CD8-positive, alpha-beta memory T cell (primary cell): ENCODE measurements at places on chromosomes 4 and X. TPM values are rescaled to one million over a fixed set of nuclear protein-coding genes. Genes with fewer than 3 reads are reported as not detected.

- DNase-seq: no peak
Observed at GRCh38 chr4:26132858-26133257, 188.0 kb upstream of the RBPJ start.

DNA sequence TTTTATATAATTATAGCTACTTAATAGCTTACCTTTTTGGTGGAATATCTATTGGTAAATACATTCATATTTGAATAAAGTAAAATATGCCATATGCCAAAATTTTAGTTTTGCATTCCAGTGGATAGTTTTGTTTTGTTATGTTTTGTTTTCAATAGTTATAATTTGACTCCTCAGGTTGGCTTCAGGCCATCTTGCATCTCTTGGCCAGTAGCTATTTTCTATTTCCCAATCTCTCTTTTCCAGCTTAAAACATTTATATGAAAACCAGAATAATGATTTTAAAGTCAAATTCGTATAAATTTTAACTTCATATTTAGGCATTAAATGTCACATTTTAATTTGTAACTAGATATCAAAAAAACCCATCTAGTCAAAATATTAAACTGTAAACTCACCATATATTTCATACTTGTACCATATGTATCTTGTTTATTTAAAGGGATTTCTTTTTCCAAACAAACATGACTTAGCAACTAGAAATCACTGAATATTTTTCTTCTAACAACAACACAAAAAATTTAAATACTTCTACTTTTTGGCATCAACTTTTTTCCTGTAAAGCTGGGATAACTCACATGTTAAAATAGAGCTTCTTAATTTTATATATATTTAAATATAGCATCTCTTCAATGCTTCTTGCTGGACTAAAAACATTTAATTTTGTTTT, 1209.6 kb downstream of the PCDH7 start:
- no peak for DNase-seq

DNA sequence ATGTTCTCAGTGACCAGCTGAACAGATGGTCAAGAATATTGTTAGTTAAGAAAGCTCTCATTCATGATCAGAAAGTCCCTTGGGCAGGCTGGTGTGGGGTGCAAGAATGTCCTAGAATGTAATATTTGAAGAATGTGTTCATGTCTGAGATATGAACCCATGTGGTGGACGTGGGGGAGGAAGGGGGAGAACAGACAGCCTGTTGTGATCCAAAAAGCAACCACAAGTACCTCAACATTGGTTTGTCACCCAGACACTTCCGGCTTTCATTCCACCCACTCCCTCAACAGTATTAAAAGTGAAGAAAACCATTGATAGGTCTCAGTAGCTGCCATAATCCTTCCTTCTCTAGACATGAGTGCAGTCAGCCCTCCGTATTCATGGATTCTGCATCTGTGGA, 82.2 kb downstream of the MAML3 start:
- peak; percentile 79 for DNase-seq

The ATP8A1 gene
- 23.3 TPM for total RNA-seq

DNA sequence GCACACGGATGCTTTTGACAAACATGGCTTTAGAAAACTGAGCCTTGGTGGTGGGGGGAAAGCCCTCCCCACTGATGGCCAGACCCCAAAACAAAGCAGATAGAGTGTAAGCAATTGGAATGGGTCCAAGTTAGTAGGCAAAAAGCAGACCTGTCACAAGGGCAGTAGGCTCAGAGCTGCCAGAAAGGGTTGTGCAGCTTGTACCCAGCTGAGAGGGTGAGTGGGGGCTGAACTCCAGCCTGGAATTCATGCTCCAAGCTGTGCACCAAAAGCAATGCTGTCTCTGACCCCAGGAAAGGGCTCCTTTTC, 101.1 kb upstream of the TEX13D start:
- DNase-seq: no peak

DNA sequence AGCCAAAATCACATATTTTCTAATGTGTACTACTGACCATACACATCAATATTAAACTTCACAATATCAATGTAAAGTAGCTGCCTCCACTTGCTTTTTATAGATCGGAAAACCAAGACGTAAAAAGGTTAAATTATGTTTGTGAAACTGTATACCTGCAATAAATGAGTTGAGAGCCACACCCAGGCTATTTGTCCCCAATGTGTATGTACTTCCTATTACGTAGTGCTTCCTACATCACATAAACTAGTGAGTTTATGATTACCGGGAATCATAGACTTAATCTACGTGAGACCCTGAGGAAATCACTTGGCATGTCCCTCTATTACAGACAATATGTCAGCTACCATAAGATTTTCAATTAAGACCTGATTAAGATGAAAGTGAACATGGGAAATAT, 903.4 kb downstream of the RAB28 start:
- DNase-seq: no peak

DNA sequence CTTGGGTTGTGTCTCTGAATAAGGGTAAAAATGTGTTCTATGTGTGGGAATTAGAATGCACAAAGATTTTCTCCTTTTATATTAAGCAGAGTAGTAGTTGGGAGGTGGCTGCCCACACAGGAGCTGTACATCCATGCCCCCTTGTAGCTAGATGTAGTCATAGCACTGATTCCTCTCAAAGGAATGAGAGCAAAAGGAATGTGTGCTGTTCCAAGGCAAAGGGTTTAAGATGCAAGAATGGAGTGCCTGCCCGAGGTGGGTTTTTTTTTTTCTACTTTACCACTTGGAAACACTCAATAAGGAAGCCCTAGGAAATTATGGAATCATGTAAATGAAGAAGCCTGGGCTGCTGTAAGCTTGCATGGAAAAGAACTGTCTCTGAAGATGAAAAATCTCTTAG, 2183.2 kb upstream of the AGA start:
- no peak for DNase-seq

GRCh38 chrX:84475101-84475500, 27.2 kb downstream of the HDX start:
- no peak for DNase-seq

DNA sequence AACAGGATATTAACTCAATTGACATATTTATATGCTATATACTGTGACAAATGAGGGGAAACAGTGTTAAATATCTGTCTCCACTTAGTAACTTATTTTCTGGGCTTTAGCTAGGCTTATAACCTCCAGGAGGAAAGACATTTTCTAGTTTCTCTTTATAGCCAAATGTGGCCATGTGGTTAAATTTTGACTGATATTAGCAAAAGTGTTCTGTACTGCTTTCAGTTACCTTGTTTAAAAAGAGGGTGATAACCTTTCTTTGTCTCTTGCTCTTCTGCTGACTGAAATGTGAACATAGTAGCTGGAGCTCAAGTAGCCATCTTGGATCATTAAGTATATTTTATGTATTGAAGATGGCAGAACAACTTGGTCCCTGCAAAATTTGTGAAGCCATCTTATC, 253.7 kb downstream of the PDHA2 start:
- DNase-seq: no peak

The ADAM29 gene
- not detected for total RNA-seq

The TMEM156 gene
- 6.7 TPM for total RNA-seq

- no peak for DNase-seq
Observed at GRCh38 chrX:47229427-47229826, 3.4 kb upstream of the USP11 start.

The AKAP14 gene
- not detected for total RNA-seq

DNA sequence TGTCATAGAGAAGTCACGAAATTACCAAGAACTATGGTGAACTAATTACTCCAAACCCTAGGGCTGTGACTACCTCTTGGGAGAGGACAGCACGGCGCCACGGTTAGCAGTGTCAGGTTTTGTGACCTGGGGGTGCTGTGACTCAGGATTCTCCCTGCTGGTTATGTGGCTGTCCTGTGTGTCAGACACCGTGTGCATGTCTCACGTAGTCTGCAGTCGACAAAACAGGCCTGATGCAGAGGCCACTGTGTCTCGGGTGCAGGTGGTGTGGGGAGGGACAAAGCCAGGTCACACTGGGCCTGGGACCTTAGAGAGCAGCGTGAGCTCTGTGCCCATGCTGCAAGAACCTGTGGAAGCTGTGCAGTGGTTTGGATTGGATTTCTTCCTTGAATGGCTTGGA, 34.1 kb downstream of the TNIP2 start:
- DNase-seq: no peak

The HCFC1 gene
- 152 TPM for total RNA-seq

DNA sequence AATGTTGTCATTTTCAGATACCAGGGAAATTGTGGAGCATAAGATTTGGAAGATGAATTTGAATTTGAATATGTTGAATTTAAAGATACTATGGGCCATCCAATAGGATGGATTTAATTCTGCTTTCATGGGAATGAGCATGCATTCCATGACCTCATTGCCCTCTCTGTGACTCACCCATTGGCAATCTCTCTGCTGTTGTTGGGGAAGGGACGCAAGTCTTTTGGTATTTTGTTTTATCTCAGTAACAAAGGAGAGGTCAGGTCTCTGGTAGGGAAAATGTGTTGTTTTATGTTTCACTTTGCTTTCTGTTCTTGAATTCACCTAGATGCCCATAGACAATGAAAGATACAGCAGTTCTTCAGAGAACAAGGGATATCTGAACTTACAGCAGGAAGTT, 42.1 kb upstream of the MAGEA4 start:
- no peak for DNase-seq

- DNase-seq: no peak
Observed at GRCh38 chr4:122765692-122766352, 33.3 kb downstream of the BBS12 start.

DNA sequence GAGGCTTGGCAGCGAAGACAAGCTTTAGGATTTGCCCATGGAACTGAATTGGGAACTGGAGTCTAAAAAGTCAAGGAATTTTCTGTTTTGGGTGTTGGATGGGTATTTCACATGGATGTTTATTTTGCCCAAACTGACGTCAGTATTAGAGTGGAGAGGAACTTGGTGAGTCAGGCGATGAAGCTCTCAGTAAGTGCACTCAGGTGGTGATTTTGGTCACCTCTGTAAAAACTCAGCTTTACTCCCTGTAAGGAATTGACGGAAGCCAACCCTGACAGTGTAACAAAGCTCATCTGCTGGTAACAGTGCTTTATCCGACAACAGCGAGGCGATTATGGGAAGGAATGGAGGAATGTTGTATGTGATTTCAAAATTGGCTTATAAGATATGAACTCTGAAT, 77.0 kb upstream of the PGRMC2 start:
- DNase-seq: no peak

- DNase-seq: no peak
Observed at GRCh38 chr4:107044170-107044569, 8.1 kb upstream of the DKK2 start.

- DNase-seq: no peak
Observed at GRCh38 chrX:13650318-13650717, 2.6 kb upstream of the TCEANC start.

- DNase-seq: no peak
Observed at GRCh38 chr4:47746122-47746521, 91.7 kb downstream of the CORIN start.

DNA sequence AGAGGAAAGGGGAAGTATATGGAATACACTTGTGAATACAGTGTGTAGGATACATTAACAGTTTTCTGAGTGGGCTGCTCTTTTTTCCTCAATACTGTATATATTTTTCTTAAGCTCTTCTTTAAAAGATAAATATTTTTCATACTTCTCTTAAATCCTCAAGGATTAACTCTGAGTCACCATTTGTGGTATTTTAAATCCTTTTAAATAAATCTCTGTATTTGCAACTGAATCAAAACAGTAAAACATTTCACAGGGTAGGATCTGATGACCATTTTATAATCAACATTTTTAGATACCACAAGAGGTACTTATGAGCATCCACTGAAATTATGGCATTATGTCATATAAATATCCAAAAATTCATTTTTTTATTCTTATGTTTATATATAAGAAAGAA, 87.6 kb downstream of the GAB1 start:
- no peak for DNase-seq

DNA sequence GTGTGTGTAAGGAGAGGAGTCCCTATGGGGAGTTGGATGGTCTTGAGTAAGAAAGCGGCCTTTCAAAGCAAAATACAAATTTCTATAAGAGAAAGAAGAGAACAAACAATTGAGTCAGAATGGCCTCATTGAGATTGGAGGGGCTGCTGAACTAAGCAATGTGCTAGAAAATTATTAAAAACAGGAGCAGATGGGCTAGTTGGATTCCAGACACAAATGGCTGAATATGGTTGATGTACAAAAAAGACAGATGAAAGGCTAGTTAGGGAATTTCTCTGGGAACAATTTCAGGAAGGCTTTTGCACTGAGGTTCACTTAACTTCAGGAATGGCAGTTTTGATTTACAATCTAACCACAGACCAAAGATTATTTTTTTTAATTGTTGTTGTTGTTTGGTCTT, 1806.8 kb upstream of the TENM3 start:
- no peak for DNase-seq

DNA sequence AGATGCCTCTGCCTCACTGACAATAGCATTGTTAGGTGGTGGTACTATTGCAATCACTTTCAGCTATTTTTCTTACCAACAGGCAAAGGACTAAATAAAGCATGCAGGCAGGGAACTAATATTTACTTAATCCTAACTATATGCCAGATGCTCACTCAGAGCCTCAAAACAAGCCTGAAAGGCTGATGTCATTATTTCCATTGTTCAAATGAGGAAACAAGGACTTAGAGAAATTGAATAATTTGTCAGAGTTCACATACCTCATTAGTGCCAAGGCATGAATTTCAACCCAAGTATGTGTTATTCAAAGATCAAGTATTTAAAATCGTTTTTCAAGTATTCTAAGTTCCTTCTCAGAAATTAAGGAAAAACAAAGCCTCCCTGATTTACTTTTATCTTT, 374.9 kb upstream of the TECRL start:
- no peak for DNase-seq

GRCh38 chr4:145307120-145307519, 126.7 kb upstream of the OTUD4 start:
- DNase-seq: no peak
